D721Med (cell line): ENCODE measurements at places on chromosomes 5 and 9.

GRCh38 chr5:139343476-139343875 lies 1.8 kb downstream of the PAIP2 start:
- no peak for DNase-seq

DNA sequence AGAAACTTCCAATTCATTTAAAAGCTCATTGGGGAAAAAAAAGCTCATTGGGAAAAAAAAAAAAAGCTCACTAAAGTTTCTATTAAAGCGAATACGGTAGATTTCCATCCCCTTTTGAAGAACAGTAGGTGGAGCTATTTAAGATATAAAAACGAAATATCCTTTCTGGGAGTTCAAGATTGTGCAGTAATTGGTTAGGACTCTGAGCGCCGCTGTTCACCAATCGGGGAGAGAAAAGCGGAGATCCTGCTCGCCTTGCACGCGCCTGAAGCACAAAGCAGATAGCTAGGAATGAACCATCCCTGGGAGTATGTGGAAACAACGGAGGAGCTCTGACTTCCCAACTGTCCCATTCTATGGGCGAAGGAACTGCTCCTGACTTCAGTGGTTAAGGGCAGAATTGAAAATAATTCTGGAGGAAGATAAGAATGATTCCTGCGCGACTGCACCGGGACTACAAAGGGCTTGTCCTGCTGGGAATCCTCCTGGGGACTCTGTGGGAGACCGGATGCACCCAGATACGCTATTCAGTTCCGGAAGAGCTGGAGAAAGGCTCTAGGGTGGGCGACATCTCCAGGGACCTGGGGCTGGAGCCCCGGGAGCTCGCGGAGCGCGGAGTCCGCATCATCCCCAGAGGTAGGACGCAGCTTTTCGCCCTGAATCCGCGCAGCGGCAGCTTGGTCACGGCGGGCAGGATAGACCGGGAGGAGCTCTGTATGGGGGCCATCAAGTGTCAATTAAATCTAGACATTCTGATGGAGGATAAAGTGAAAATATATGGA lies at the start of gene PCDHGA12:
TSS of gene PCDHGA12 (plus strand) at position 176 of the 782 bp plus-strand sequence. CDS start at position 429, 253 bp downstream.
- DNase-seq, result no peak

DNA sequence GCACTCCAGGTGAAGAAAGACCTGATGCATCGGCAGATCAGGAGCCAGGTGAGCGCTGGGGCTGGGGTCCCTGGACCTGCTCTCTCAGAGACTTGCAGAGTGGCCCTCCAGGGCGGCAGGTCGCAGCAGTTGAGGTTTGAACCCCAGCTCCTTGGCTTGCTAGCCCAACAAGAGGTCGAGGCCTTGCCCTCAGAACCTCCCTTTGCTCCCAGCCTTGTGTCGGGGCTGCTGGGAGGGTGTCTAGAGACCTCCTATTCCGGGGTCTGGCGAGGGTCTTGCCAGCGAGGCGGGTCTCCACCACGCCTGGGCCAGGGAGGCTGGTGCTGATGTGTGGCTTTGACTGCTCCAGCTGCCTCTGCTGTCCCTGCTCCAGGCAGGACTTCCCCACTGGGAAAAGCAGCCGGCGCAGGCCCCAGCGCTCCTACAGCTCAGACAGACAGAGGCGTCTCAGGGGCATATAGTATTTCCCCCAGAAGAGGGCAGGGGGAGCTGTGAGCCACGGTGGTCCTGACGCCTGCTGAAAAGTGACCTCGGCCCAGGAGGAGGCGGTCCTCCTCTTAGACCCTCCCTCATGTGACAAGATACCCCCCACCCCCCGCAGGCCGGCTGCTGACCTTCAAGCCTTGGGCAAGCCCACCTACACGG lies 38.3 kb downstream of the LRSAM1 start:
- DNase-seq, result no peak

- no peak for DNase-seq
Observed at GRCh38 chr9:124794902-124795491, 18.1 kb downstream of the OLFML2A start.

DNA sequence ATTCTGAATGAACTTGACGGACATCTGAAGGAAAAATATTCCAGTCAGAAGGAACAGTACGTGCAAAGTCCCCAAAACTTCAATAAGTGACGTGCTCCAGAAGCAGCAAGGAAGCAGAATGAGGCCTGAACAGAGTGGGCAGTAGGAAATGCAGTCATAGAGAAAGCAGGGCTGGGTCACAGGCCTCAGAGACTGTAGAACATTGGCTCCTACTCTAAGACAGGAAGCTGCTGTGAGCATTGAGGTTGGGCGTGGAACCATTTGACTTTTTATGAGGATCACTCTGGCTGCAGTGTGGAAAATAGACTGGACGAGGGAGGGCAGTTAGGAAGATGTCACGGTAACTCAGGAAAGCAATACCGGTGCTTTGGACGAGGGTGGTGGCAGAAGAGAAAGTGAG lies 64.0 kb downstream of the DOCK8 start:
- DNase-seq, result no peak

DNA sequence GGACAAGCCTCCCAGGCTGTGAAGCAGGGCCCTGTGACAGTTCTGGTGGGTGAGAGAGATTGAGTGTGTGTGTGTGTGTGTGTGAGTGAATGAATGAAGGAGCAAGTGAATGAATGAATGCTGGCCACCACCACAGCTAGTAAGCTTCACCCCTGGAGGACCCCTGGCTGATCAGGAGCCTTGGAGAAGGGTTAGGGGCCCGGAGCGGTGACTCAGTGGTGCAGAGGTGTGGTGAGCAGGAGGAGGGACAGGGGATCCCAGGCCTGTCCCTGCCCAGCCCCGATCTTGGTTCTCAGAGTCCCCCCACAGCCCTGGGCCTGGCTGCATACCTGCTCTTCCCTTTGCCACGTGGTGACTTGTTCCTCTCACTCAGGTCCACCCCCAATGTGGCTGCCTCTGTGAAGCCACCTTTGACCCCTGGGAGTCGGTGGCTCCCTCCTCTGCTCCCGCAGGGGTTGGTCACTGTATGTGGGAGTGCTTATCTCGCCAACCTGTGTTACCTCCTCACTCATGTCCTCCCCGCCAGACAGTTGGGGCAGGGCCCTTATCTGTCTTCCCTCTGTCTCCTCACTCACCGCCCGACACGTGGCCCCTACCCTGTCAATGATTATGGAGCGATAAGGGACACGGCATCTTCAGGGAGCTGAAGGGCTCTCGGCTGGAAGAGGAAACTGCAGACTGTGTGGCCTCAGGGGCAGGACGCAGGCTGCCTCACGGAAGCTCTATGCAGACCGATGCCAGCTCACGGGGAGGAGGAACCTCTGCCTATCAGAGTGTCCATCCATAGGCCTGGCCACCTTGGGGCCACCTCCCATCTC lies 99.9 kb upstream of the PITX1 start:
- no peak for DNase-seq

DNA sequence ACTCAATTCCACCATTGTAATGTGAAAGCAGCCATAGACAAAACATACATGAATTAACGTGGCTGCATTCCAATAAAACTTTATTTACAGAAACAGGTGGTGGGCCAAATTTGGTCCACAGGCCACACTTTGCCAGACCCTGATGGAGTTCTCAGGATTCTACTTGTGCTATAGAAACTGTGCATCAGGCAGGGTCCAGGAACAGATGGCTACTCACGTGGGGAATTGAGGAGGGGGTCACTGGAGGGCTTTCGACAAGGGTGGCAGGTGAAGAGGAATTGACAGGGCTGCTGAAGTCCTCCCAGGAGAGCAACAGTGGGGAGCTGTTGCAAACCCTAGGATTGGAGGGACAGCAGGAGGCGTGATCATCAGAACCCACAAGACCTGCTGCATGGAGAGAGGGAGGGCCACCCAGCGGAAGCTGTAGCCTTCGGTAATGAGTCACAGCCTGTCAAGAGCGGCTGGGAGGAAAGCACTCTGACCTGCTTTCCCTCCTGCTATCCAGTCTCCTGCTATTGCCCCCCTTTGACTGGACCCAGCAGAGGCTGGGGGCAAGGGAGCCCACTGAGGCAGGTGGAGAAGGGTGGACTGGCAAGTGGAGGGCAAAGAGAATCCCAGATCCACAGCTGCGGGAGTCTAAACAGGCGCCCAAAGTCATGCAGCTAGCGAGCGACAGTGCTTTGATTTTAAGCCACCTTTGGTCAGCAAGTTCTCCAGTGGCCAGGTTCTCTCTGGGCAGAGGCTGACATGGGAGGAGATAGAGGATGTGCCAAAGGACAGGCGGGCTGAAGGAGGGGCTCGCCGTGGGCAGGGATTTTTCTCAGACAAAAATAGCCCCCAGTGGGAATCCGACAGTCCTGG lies 138.3 kb upstream of the SMIM23 start:
- DNase-seq, result no peak

- no peak for DNase-seq
Observed at GRCh38 chr5:55177078-55177477, 4.1 kb upstream of the CDC20B start.

- DNase-seq, result no peak
Observed at GRCh38 chr5:35335752-35336151, 105.5 kb upstream of the PRLR start.

DNA sequence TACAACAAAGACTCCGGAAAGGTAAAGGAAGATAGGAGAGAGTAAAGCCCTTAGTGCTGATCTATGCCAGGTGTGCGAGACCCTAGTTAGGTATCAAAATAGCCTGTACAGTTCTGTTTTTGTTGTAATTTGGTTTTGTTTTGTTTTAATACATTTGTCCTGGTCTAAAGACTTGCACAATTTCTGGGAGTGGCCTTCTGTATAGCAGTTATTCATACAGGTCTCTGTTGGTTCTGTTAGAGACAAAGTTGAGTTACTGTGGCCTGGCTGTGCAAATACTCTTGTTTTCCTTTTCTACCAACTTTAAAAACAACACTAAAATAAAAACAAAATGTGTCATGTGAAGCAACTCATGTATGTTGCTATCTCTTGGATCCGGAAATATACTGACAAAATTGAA lies 163.6 kb downstream of the COMMD10 start:
- no peak for DNase-seq

DNA sequence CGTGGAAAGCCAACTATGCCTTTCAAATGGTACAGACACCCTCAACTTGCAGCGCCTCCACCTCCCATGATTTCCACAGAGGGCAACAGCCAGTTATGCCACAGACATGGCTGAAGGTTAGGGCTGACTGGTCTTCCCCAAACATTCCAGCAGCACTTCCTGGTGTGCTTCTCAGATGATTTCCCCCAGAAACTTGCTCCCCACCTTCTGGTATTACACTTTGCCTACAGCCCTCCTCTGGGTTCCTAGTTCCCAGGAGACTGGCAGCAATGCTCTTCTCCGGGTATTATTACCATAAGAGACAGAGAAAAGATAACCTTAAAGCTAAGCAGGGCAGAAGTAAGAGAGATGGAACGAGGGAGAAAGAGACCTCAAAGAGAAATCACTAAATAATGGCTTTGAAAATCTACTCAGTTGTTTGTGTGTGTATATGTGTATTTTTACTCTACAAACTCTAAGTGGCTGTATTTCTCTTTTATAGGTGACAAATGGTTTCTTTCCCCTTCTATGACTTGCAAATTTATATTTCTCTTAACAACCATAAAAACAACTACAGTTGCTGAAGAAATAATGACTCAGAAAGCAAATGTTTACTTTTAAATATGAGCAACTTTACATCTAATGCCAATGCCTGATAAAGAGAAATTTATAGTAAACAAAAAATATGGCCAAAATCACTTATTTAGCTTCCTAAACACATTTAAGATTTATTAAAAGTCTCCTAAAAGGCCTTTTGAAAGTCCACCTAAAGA lies 133.8 kb downstream of the PDE4D start:
- no peak for DNase-seq

- DNase-seq, result no peak
Observed at GRCh38 chr5:81853030-81853357, 102.1 kb upstream of the SSBP2 start.

DNA sequence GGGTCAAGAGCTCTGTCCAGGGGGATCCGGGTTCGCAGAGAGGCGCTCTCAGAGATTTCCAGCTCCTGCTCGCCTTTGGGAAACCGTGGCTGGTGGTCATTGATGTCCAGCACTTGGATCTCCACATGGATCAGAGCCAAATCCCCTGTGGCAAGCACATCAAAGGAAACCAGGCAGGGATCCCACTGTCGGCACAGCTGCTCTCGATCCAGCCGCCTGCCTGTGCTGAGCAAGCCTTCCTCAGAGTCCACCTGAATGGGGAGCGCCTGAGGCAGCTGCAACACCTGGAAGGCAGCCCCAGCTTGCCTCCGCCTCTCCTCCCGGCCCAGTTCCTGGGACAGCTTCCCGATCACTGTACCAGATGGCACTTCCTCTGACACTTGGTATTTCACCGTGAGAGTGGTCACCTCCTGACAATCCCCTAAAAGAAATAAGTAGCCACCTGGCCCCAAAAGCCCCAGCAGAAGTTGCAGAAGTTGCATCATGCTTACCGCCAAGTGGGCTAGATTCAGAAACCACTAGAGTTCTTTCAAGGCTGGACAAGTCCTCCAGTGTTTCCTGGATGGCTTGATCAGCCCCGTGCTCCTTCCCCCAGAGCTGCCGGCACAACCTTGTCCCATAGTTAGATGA lies 520 bp downstream of the PCDH12 start:
- DNase-seq, result no peak

DNA sequence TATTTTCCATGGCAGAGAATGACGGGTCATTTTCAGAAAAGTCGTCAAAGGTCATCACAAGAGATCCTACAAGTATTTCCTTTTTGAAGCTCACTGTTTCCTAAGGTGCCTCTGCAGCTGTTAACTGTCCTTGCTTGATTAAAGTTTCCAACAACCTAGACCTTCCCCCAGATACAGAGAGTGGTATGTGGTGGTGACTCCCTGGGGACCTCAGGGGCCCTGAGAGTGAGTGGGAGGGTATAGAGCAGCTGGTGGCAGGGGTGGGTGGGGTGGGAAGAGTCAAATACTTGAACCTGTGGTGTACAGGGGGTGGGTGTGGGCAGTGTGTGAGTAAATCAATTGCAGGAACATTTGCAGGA lies 1.6 kb upstream of the CD72 start:
- DNase-seq, result no peak

- no peak for DNase-seq
Observed at GRCh38 chr5:176750144-176750543, 60.2 kb upstream of the UNC5A start.

DNA sequence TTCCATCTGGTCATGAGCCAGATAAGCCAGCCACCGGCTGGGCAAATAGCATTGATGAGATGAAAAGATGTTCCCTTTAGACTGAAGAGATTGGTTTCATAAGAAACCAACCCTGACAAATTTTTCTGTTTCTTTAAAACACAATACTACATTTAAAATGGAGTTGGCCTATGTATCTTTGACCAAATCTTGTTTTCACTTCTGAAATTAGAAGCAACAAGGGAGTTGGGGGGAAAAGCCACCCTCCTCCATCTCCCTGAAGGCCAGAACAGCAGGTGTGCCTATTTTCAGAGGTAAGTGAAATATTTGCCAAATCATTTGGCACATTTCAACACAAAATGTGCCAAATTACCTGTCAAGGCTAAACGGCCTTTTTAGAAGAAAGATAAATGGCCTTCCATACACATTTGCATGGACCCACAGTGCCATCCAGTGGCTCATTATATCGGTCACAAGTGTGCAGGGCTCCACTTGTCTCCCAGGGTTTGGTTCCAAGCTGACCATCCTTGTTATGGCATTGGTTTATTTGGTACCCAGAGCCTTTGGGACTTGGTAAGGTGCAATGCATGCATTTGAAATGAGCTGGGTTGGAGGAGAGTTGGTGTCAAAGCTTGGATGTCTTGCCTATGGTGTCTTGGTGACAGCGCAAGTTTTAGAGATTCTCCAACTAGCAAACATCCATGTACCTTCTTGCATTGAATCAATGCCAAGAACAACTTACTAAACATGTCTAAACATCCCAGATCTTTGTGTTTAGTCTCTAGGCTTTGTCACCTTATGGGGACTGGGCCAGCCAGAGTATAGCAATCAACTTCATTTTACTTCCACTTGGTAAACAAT lies 372.0 kb upstream of the KIF2A start:
- no peak for DNase-seq

- no peak for DNase-seq
Observed at GRCh38 chr5:34041247-34041972, 1.6 kb downstream of the C1QTNF3 start.
